ENCODE measurements at places on chromosomes 11 and 22. TPM values are rescaled to one million over a fixed set of nuclear protein-coding genes. Genes with fewer than 3 reads are reported as not detected.

DNA sequence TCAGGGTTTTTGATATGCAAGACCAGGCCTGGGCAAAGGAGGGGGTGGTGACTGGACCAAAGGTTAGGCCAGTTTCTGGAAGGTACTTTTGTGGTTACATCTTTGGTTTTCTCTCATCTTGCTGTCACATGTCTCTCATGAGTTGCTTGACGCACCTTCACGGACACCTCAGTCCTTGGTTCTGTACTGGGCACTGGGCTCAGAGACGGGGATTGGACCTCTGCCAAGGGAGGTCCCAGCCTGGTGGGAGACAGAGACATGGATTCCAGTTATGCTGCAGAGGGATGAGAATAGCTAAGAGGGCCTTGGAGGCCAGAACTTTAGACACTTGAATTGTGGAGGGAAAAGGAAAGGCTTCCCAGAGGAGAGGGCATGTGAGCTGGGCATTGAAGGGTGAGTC, 1.7 kb downstream of the USP35 start:
- no peak for DNase-seq

The LAYN gene
- total RNA-seq: not detected

The VWCE gene
- total RNA-seq: 0.30 TPM

GRCh38 chr11:103359216-103359615, 250.0 kb downstream of the DYNC2H1 start:
- DNase-seq: no peak

DNA sequence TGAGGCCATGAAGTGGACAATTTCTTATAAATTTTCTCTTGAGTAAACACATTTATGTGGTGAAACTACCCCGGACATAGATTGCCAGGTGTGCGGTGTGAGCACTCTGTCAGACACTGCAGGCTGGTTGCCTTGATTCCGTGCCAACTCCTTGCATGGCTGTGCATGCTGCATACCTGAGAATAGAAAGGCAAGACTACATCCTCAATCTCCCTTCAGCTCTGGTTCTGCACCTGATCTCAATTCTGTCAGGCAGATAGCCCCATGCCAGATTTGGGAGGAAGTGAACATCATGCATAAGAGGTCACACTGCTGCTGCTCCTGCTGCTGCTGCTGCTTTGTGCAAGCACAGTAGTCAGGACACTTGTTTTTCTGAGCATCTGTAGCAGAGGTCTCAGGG, 42.5 kb upstream of the DEUP1 start:
- DNase-seq: no peak

GRCh38 chr11:126113515-126113957, 50.9 kb upstream of the CDON start:
- peak; percentile 86 for DNase-seq

DNA sequence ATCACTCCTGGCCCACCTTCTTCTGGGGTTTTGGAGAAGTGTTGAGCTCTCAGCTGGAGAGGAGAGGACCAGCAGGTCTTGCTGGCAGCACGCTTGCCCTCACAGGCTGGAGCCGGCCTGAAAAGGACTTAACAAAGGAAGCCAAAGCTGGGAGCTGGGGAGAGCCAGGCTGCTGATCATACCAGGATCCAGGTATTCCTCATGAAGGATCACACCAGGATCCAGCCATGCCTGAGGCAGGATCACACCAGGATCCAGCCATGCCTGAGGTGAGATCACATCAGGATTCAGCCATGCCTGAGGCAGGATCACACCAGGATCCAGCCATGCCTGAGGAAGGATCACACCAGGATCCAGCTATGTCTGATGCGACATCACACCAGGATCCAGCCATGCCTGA, 17.0 kb downstream of the MRGPRD start:
- DNase-seq: no peak

GRCh38 chr11:29129844-29130243, 887.0 kb downstream of the KCNA4 start:
- no peak for DNase-seq

The SYT12 gene
- total RNA-seq: 0.52 TPM

The IGSF9B gene
- total RNA-seq: 0.55 TPM

The C22orf15 gene
- total RNA-seq: not detected

The UPK3A gene
- not detected for total RNA-seq

DNA sequence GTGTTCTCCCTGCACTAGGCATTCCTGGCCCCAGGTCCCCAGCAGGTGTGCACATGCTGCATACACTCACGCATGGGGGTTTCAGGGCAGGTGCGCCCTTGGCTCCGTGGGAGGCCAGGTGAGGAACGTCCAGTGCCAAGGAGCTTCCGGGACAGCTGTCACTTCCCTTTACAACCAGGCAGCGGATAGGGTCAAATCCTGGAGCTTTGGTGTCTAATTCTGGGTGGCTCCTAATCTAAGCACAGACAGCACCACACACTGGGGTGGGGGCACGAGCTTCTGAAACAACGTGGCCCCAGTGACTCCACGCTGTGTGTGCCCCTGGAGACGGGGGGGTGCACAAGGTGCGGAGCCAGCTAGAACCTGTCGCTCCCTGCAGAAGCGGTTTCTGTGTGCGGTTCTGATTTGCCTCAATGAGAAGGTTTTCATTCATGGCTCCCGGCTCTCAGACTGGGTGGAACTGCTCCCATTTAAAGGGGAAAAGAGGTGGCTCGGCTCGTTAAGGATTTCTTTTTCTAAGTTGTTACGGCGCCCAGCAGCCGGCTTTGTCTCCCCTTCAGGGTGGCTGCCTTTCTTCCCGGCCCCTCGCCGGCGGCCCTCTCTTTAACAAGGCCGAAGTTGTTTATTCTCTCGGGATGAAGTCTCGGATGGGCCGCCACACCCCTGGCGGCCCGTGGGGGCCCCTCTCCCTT, 5.0 kb downstream of the CCND1 start:
- no peak for DNase-seq

DNA sequence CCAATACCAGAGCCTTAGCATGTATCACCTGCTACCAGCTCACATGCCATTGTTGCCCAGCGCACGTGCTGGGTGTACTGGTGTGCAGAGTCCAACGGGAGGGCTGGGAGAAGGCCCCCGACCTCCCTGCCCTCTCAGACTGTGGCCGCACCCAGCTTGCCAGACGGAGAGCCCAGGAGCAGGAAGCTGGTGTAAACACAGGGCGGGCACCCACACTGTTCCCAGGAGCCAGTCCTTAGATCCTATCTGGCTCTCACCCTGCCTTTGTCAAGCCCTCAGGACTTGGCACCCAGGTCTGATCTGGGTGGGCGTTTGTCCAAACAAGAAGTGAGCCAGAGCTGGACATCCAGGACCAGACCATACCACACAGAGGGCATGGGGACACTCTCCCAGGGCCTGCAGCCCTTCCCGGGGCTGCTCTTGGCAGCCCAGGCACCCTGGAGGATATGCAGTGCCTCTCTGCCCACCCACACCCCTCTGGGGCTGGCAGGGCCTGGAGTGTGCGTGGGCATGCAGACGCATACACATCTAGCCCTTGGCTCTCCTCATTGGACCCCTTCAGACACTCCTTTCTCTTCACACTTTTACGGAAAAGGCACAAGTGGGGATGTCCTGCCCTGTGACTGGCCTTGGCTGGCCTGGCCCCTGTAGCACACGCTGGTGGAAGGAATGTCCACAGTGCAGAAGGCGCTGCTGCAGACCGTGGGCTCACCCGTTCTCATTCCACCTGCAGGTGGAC, 19.9 kb upstream of the CLDN5 start:
- no peak for DNase-seq

DNA sequence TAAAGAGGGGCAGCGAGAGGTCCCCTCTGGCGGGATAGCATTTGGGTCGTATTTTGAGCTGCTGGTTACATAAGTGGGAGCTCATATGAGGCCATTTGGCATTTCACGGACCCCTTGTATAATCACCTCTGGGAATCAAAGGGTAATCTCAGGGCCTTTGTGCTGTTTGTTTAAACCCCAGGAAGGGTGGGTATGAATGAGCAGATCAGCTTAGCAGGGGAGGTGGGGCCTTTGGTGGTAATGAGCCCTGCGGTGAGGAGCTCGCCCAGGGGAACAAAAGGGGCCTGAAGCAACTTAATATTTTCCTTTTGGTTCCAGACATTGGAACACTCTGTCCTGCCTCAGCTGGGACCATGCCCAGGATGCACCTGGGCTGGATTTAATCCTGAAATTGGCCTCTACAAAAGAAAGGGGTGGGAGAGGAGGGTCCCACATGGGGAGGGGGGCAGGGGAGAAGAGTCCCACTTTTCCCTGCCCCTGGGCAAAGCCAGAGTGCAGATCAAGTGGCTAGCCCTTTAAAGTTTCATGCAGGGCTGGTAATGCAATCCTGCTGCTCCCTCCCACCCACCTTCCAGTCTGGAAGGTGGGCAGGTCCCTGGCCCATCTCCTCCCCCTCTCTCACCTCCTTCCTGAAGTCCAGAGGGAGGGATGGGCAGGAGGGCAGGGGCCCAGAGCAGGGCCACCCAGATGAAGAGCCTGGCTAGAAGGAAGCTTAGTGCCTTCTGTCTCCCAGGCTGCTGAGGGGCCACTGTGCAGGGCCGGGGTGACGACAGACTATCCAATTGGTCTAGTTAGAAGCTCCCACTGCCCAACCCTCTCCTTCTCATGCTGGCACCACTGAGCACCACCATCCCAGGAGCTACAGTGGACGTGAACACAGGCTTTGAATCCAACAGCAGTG, 10.5 kb downstream of the TSKU start:
- DNase-seq: no peak

The MS4A13 gene
- not detected for total RNA-seq

- no peak for DNase-seq
These were observed 86.0 kb upstream of the CADM1 start for GRCh38 chr11:115590254-115590653.

The LIF gene
- 70.9 TPM for total RNA-seq

- no peak for DNase-seq
These were observed 35.8 kb downstream of the GRIK4 start for GRCh38 chr11:120547316-120547715.

DNA sequence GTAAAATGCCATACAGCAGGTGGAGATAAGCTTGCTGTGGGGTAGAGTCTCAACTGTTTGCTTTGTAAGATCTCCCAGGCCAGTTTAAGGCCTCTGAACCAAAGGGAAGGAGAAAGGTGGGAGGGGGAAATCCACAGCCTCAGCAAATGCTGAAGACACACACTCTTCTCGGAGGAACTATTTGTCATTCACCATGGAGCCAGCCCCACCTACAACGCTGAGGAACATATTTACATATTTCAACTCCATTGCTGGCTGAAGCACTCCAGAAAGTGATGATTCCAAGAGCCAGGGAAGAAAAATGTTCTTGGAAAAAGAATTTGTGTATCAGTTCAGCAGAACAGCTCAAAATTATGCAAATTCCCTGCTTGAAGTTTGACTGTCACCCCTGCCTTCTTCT, 6.5 kb downstream of the TENM4 start:
- DNase-seq: no peak

- DNase-seq: no peak
These were observed 103.3 kb upstream of the AKIP1 start for GRCh38 chr11:8807544-8808225.

The PRRG4 gene
- 0.64 TPM for total RNA-seq

DNA sequence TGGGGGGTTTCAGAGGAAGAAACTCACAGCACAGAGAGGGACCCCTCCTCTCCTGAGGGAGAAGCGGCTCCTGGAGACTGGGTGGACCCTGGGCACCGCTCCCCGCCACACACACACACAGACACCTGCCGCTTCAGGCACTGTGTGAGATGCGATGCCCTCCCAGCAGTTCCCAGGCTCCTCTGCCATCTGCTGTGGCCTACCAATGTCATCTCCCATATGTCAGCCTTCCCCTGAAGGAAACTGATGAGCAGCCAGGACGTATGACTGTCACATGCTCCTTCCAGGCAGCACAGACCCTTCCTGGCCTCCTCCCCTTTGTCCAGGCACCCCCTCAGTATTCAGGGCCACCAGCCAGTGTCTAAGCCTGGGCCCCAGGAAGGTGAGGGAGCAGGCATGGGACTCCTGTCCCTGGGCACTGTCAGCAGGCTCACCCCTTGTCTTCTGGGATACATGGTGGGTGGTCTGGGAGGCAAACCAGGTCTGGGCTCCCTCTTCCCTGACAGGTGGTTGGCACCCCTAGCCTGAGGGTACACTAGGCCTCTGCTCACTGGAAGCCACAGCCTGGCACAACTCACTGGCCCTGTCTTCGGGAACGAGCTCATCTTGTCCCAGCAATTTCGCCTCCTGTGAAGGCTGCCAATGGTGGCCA, 11.8 kb upstream of the BCR start:
- DNase-seq: no peak

DNA sequence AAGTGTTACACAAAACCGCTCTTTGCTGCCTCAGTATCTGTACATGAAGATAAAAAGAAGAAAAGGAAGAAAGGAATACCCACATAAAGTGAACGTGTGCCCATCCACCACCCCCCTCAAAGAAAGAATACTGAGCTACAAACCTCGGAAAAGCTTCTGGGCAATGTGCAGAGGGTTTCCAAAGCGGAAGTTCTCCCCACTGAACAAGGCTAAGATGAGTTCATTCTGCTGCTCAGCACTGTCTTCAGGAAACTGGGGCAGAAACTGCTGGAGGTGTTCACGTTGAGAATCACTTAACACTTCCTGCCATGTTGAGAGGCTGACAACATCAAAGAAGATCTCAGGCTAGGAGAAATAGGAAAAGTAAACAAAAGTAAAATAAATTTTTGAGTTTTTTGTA, 6.9 kb downstream of the NFRKB start:
- no peak for DNase-seq

All from NCI-H460 (cell line).